ENCODE measurements at places on chromosomes 11 and 22.
A peak's percentile ranks its signal among the peaks of the same experiment; 100 is the strongest.

DNA sequence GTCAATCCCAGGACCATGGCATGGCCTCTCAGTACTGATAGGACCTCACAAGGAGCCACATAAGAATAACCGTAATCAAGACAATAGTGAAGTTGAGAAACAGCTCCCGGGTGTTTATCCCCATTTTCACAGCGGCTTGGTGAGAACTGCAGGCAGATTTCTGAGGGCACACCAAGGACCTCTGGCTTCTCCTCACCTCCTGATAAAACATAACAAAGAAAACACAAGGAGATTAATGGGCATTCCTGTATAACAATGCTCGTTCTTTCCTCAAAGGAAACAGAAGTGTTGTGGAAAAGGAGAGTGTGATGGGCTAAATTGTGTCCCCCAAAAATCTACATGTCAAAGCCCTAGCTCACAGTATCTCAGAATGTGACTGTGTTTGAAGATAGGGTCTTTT lies 4.0 kb downstream of the SLN start:
- no peak for DNase-seq

- DNase-seq, result peak; percentile 21
Observed at GRCh38 chr11:118607401-118608359, at the start of gene PHLDB1. TSS of gene PHLDB1 (plus strand) at chr11:118607615. CDS start at chr11:118613837, 6,222 bp downstream.

DNA sequence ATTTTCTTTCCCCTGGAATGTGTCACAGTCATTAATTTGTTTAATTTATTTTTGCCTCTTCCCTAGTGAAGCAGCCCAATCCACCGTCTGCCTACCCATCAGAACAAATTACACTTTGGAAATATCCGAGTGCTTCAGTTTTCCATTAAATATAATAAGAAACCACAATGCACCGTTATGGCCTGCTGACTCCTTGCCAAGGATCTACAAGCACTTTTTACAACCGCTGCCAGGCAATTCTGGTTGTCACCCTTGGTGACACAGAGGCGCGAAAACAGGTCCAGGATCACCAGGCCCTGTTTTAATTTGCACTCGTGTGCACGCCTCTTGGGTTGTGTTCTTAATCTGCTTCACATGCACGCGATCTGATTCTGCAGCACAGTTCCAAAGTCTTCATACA lies 43.9 kb downstream of the KIRREL3 start:
- no peak for DNase-seq

- no peak for DNase-seq
Observed at GRCh38 chr11:64741375-64742086, 2.4 kb downstream of the RASGRP2 start.

- DNase-seq, result no peak
Observed at GRCh38 chr11:84497981-84498411, 1129.1 kb downstream of the DLG2 start.

DNA sequence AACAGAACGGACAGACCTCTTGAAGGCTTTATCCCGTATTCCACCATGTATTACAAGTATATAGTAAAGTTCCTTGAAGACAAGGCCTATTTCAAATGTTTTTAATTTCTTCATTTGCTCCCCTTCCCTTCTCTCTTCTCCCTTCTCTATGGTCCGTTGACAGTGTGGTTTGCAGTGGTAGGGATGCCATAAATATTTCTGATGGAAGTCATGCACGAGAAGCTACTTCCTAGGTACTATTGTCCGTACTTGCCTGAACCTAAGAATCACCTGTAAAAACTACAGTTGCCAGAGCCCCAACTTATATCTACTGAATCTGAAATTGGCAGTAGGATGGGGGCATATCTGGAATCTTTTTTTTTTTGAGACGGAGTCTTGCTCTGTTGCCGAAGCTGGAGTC lies 2.8 kb downstream of the PISD start:
- DNase-seq, result no peak

GRCh38 chr11:12099132-12099873 lies 11.1 kb upstream of the MICAL2 start:
- no peak for DNase-seq

GRCh38 chr11:73958521-73959141 lies 7.8 kb downstream of the DNAJB13 start:
- DNase-seq, result no peak

Data from stimulated activated naive B cell treated with anti-CD40 and anti-IgM and Interleukin-4, amounts not matched to agents 10 μg/mL and 1 μg/mL and 100 μg/mL, for 72 hours (primary cell).